ENCODE measurements at places on chromosomes 7 and 10. TPM values are rescaled to one million over a fixed set of nuclear protein-coding genes. Genes with fewer than 3 reads are reported as not detected.

SLC26A5 gene
- total RNA-seq: not detected

AKR1D1 gene
- total RNA-seq: not detected

HMX2 gene
- total RNA-seq: not detected

GRCh38 chr10:101207026-101207425, 22.2 kb downstream of the LBX1 start:
- no peak for DNase-seq

DNA sequence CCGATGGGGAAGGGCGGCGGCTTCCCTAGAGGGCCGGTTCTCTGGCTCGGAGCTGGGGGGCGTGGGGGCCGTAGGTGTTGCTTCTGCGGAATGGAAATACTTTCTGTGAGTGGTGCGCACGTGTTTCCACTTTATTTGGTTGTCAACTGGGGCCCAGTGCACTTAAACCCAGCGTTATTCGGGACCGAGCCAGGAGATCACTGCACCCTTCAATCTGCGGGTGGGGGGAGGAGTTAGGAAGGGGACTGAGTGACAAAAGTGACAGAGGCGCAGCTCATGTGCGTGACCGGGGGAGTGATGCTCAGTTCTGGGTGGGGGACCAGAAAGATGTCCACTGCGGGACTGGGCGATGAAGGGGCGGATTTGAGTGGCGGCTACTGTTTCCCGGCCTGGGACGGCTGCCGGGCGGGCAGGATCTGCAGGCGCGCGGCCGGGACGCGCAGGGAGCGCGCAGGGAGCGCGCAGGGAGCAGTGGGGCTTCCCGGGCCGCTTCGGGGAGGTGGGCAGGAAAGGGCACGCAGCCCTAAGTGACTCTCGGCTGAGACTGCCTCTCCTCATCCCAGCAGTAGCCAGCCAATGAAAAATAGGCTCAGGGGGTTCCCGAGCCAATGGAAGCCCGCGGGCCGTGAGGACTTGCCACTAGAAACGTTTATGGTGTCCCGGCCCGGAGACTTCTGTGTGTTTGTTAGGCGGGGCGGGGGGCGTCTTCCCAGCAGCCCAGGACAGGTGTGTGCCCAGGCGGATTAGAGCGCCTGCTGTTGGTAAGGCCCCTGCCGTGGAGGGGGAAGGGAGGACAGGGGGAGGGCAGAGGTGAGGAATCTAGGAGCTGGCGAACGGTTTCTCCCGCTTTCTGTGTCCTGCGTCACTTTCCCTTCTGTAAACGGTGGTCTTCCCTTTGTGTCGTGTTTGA, 54.3 kb upstream of the KDM7A start:
- DNase-seq: no peak

NRG3 gene
- not detected for total RNA-seq

Data from vagina (tissue), 2 donors.